Stimulated activated CD8-positive, alpha-beta memory T cell treated with anti-CD3 and anti-CD28 coated beads, Interleukin-15, amount 100 ng/mL, for 1 hour (primary cell): ENCODE measurements at places on chromosomes 16 and 17.

- no peak for DNase-seq
Measured at GRCh38 chr17:12256380-12256995, 235.8 kb downstream of the MAP2K4 start.

- DNase-seq = no peak
Measured at GRCh38 chr17:1484676-1485422, 7.6 kb downstream of the MYO1C start.

- no peak for DNase-seq
Measured at GRCh38 chr17:41060052-41060604, at the start of gene KRTAP2-3. TSS of gene KRTAP2-3 (minus strand) at chr17:41060114. CDS start at chr17:41060050, 64 bp downstream.

- no peak for DNase-seq
Measured at GRCh38 chr16:1707193-1707790, 1.3 kb downstream of the MAPK8IP3 start.

DNA sequence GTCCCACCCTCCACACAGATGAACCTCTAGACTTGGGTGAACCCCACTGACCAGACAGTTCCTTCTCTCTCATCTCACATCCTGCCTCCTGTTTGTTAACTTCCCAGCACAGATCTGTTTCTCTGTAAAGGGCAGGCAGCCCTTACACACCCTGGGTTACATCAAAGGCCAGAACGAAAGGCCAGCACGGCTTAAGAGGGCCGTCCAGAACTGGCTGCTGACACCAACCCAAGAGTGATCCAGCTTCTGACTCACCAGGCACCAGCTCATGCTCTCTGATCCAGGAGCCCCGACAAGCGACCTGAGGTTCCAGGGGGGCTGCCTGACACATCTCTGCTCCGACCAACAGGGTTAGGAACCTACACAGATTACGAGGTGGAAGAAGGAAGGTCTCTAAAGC lies 86.9 kb downstream of the MRM3 start:
- DNase-seq = no peak

DNA sequence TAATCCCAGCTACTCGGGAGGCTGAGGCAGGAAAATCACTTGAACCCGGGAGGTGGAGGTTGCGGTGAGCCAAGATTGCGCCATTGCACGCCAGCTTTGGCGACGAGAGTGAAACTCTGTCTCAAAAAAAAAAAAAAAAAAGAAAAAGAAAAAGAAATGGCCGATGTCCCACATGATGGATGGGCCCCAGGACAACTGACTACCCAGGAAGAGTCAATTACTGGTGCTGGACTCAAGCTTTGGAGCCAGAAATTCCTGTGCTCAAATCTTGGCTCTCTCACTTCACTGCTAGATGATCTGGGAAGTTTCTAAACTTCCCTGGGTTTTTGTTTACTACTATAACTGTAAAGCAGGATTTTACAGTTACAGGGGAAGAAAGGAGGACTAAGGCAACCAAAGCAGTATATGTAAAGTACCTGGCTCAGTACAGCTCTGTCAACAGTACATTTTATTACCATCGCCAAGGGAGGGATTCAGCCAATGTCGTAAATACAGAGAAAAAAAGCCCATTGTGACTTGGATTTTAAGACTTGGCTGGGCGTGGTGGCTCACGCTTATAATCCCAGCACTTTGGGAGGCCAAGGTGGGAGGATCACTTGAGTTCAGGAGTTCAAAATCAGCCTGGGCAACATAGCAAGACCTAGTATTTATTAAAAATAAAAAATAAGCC lies 11.9 kb downstream of the C16orf86 start:
- no peak for DNase-seq

DNA sequence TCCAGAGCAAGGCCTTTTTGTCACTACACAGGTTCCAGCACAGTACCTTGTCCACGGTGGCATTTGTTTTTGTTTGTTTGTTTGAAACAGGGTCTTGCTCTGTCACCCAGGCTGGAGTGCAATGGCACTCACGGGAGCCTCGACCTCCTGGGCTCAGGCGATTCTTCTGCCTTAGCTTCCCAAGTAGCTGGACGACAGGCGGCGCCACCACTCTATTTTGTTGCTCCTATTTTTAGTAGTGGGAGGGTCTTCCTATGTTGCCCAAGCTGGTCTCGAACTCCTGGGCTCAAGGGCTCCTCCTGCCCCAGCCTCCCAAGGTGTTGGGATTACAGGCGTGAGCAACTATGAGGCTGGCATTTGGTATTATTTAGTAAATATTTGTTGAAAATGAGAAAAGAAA lies 10.3 kb downstream of the MRC2 start:
- no peak for DNase-seq

DNA sequence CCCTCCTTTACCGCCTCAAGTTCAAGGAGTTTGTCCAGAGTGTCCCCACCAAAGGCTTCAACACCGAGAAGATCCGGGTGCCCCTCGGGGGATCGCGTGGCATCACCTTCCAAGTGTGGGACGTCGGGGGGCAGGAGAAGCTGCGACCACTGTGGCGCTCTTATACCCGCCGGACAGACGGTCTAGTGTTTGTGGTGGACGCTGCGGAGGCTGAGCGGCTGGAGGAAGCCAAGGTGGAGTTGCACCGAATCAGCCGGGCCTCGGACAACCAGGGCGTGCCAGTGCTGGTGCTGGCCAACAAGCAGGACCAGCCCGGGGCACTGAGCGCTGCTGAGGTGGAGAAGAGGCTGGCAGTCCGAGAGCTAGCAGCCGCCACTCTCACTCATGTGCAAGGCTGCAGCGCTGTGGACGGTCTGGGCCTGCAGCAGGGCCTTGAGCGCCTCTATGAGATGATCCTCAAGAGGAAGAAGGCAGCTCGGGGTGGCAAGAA lies 1.1 kb downstream of the ARL4D start:
- no peak for DNase-seq

GRCh38 chr17:37842401-37842800 lies 81.8 kb upstream of the TBC1D3K start:
- no peak for DNase-seq

- DNase-seq = peak; percentile 38
Measured at GRCh38 chr17:43021741-43022512, at the start of gene VAT1. TSS of gene VAT1 (minus strand) at chr17:43022385. CDS start at chr17:43022322, 63 bp downstream.

DNA sequence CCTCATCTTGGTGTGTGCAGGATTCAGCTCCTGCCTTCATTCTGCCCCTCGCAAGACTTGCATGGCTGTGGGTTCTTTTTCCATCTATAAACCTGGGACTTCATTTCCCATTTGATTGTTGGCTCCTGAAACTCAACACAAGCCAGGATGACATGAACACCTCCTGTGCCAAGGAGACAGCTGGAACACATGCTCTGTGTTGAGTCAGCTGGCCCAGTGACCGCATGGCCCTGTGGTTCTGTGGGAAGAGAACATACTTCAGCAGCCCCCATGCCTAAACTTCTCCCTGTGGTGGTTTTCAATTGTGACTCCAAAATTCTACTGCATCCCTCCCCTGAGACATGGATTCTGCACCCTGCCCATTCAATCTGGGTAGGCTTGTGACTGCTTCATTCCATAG lies 57.9 kb upstream of the FOXF1 start:
- no peak for DNase-seq

GRCh38 chr16:78490431-78490830 lies 391.0 kb downstream of the WWOX start:
- DNase-seq = no peak

DNA sequence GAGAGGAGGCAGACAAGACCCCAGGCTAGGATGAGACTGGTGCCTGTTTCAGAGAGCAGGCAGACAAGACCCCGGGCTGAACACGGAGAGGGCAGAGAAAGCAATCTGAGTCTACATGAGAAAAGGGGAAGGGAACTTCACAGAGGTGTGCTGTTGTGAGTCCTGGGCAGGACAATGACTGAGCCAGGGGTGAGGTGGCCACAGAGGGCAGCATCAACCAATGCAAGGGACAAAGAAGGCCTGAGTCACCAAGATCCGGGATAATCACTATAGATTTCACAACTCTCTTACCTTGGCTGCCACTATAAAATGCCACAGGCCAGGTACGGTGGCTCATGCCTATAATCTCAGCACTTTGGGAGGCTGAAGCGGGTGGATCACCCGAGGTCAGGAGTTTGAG lies 89.0 kb downstream of the SLC39A11 start:
- DNase-seq = no peak
